Activated CD4-positive, alpha-beta T cell treated with anti-CD3 and anti-CD28 coated beads for 1 hour (primary cell): ENCODE measurements at places on chromosomes 3 and 15.

GRCh38 chr15:98177966-98178592 is 217.6 kb downstream of the ARRDC4 start:
- no peak for DNase-seq

- DNase-seq, result no peak
These were observed 8.6 kb upstream of the TNK2 start for GRCh38 chr3:195916991-195917390.

- no peak for DNase-seq
These were observed 103.8 kb downstream of the GTPBP8 start for GRCh38 chr3:113094337-113095221.

- peak; percentile 66 for DNase-seq
These were observed 14.7 kb downstream of the RHOV start for GRCh38 chr15:40859206-40859851.

GRCh38 chr3:195542316-195542697 is 818 bp downstream of the PPP1R2 start:
- DNase-seq, result no peak

GRCh38 chr3:112815981-112816380 is 30.7 kb downstream of the CD200R1L start:
- no peak for DNase-seq

- DNase-seq, result no peak
These were observed 67.8 kb downstream of the GPR176 start for GRCh38 chr15:39852250-39852649.

- no peak for DNase-seq
These were observed 48.0 kb upstream of the SCAANT1 start for GRCh38 chr3:63960048-63960711.

- no peak for DNase-seq
These were observed 39.3 kb upstream of the SSR3 start for GRCh38 chr3:156594219-156594683.

GRCh38 chr15:65945616-65946015 is 76.3 kb downstream of the RAB11A start:
- DNase-seq, result no peak

DNA sequence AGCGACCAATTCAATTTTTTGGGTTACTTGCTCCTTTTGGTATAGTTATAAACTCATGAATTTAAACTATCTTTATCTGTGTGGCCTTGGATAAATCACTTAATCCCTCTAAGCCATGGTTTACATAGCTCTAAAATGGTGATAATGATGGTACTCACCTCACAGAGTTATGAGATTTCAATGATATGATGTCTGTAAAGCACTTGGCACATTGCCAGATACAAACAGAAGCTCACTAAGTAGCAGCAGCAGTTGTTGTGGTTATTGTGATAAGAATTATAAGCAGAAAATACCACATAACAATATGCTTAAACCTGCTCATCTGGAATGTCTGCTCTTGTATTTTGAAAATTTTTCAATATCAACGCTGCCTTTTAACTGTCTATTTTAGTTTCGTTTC is 185.1 kb upstream of the SNTN start:
- DNase-seq, result no peak

DNA sequence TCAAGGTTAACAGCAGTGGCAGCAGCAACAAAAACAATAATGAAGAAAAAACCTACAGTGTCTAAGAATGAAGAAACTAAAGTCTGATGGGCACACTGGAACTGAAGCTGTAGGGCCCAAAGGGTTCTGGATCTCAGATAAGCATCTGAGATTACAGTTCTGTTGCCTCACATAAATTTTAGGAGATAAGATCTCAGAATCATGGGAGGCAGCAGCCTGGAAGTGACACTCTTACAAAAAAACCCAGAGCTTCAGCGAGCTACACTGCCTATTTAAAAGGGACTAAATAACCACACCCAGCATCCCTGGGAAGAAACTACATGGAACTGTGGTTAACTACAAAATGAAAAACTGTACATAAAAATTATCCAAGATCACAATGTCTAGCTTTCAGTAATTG is 61.2 kb downstream of the PLD1 start:
- DNase-seq, result no peak

DNA sequence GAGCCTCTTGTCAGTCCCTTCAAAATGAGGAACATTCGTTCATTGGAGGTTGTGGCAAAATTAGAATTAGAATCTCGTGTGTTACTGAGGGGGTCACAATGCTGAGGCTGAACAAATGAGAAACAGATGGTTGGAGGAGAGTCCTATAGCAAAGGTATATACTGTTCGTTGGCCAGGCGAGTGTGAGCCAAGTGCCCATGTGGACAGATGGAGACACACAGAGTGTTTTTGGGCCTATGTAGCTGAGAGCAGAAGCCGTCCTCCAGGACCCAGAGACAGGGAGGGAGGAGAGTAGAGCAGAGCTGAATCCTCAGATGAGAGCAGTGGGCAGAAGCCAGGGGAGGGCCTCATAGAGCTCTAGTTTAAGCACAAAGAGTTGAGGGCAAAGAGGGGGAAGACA is 98.9 kb downstream of the NR1D2 start:
- no peak for DNase-seq

GRCh38 chr15:62517541-62517940 is 352.5 kb upstream of the C2CD4B start:
- no peak for DNase-seq
